GM19239 (cell line): ENCODE measurements at places on chromosomes 4 and X.

GRCh38 chrX:19886375-19886774 lies 1.0 kb downstream of the SH3KBP1 start:
- DNase-seq, result no peak

GRCh38 chr4:78711676-78712075 lies 64.5 kb upstream of the BMP2K start:
- DNase-seq, result no peak

GRCh38 chr4:164326056-164326455 lies 427.9 kb upstream of the SMIM31 start:
- no peak for DNase-seq

GRCh38 chrX:40784516-40785151 lies 49.3 kb upstream of the MED14 start:
- no peak for DNase-seq

GRCh38 chr4:28744066-28744465 lies 1883.4 kb downstream of the STIM2 start:
- no peak for DNase-seq

GRCh38 chr4:78652282-78652876 lies 100.8 kb downstream of the ANXA3 start:
- DNase-seq, result no peak

DNA sequence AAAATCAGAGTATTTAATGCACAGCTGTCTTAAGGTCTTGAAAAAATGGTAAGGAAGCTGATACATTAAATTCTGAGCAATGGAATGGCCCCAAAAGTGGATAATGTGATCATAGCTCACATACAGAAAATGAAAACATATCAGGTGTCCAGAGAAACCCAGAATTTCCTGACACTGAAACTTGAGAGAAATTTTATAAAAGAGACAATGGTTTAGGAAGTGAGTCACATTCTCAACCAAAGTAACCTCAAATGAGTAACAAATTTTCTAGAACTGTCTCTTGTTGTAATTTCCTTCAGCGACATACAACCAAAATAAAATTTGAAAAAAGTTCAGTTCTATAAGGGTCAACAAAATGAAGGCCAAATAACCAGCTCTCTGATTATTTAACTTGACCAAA lies 37.4 kb upstream of the PACRGL start:
- DNase-seq, result no peak

GRCh38 chr4:70849291-70849690 lies 9.6 kb upstream of the GRSF1 start:
- no peak for DNase-seq

DNA sequence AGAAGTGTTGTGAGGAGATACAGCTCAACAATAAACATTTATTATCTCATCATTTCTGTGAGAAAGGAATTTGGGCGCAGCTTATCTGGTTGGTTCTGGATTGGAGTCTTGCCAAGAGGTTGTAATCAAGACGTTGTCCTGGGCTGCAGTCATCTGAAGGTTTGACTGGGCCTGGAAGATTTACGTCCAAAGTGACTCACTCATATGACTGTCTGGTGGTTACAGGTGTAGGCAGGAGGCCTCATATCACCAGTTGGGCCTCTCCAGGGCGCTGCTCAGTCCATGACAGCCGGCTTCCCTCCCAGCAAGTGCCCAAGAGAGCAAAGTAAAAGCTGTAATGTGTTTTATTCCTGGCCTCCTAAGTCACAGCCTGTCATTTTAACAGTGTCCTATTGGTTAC lies 106.3 kb downstream of the USP46 start:
- no peak for DNase-seq

DNA sequence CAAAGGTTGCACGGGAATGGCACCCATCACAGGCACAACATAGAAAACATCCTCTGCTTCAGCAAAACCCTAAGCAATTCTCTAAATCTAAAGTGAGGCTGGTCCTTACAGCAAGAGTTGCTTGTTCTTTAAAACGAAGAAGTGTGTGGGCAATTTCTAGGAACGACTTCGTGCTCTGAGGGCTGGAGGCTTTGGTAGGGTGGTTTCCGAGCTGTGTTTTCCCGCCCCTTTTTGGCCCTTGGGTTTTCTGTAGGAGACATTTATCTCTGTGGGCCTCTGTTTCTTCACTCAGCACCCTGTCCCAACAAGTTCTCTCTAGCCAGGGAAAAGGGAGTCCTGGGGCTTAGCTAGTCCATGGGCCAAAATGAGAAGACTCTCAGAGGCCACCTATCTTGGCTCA lies 84.2 kb downstream of the SLC2A9 start:
- no peak for DNase-seq

- DNase-seq, result no peak
These were observed 7.5 kb upstream of the LHFPL1 start for GRCh38 chrX:112687189-112687691.

DNA sequence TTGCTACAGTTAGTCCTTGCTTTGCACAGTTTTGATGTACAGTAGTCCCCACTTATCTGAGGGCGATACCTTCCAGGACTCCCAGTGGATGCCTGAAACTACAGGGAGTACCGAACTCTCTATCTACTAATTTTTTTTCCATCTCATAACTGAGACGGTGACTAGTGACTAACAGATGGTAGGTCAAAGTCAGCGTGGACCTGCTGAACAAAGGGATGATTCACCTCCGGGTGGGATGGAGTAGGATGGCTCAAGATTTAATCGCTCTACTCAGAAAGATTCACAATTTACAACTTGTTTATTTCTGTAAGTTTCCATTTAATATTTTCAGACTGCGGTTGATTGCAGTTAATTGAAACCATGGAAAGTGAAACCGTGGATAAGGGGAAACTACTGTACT lies 655.8 kb downstream of the ZNF674 start:
- no peak for DNase-seq

DNA sequence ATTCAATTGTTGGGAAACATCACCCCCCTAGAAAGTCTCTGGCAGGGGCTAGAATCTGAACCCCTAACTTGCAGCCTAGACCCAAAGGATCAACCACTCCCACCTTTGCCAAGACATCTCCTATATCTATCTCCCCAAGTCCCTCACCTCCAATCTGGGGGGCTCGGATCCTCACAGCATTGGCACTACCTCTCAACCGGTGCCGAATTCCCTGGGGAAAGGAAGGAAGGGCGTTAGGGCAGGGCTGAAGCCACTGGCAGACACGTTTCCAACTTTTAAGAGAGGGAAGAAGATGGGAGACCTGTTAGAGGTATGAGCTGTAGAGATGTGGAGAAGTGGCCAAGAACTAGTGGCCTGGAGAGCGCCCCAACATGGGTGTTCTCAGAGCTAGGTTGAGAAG lies 2.7 kb downstream of the TIMM17B start:
- no peak for DNase-seq

GRCh38 chr4:100372432-100372831 lies 145.4 kb downstream of the EMCN start:
- DNase-seq, result no peak

GRCh38 chr4:47469951-47470350 lies 6.4 kb upstream of the COMMD8 start:
- no peak for DNase-seq

DNA sequence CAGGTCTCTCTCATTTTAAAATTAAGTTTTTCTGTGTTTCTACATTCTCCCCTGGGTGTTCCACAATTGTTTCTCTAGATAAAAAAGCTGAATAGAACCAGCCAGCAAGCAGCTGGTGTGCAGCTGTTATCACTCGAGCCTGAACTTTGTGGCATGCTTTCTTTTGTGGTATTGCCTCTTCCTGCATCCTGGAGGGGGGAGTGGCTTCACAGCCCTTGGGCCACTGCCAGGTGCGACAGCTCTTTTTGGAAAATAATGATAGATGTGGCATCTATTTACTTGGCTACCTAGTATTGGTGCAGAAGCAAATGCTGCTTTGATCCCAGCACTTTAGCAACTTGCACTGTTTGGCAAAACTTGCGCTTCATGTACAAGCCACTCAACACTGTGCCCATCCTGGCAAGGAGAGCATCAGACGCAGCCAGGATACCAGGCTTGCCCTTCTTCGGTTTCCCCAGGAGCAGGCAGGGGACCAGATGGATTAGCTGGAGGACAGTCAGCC lies 69.4 kb downstream of the HMGB2 start:
- DNase-seq, result no peak
